ENCODE measurements at places on chromosomes 12 and 14.

DNA sequence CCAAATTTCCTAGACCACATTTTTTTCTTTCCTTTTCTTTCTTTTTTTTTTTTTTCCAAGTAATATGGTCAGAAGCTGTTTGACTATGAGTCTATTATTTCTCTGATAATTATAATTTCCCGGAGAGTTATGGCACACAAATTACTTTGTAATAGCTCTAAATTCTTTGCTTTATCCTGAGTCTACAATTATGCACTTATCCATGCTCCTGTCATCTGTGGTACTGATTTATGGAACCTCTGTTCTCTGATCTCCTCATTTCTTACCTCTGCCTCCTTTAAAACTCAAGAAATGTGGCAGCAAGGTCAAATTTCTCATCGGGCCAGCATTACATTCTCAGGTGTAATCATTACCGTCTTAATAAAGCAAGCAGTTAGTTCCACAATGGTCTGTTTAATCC lies 282.1 kb downstream of the PAWR start:
- no peak for DNase-seq

DNA sequence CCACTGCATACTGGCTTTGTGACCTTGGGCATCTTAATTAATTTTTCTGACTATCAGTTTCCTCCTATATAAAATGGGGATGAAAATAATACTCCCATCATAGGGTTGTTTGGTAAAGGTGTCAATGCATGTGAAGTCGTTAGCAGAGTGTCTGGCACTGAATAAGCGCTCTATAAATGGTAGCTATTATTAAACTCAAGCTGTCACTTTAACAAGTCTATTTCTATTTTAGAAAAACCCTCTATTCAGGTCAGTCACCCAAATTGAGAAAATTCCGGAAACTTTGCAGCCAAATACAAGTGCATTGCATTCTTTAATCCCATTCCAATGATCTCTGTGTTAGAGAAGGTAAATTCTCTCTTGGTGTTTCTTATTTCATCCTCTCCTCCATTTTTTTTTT lies 363.1 kb downstream of the SYT1 start:
- DNase-seq, result no peak

DNA sequence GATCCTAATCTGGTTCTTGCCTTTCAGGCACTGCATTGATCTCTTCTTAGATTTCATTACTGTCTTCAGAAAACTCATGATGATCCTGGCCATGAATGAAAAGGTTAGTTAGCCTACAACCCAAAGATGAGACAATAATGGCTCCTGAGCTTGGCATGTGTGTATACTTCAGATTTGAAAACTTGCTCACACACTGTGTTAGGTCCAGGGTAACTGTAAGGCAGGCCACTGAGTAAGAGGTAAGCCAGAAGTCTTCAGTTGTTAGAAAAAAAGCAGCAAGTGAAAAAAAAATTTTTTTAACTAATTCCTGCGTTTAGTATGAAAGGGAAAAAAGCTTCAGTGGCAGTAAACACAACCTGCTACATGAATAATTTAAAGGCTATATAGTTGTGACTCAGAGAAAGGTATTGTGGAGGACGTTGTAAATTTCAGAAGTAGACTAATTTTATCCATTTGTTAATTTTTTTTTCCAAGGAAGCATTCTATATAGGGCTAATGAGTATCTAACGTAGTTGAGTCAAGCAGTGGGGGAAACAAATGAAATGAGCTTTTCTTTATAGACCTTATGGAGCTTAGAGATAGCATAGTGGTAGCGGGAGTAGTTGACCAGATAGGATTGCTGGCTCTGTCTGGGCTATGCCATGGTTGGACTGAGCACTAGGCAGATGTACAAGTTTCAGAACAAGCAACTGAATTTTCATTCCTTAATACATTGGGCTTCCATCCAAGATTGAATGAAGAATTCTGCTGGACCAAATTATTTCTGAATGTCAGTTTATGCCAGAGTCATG lies 20.5 kb downstream of the TMBIM6 start:
- DNase-seq, result no peak

DNA sequence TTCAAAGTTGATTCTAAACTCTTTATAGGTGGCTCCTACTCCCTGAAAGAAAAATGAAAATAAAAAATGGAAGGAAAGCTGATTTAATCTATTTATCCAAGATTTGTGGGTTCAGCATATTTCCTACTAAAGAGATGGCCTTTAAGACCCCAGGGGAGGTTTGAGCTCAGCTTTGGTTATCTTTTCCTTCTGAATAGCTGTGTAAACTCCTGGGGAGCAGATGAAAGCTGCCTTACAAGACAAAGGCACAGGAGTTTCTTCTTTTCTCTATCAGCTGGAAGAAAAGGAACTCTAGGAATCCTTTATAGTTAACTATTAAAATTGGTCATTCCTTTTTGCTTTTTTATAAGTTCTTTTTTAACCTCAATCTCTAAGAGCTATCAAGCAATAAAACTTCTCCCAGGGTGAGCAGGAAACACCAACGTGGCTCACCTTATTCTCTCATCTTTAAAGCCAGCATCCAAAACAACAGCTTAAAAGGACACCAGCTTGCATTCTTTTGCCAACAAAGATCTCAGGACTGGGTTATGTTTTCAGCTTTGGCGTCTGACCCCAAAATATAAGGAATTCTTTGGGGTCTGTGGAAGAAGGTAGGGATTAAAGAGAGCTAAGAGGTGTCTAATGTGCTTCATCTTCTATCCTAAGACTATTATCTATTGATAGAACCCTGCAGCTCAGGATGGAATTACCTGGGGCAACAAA lies 371.7 kb upstream of the KITLG start:
- peak; percentile 87 for DNase-seq

DNA sequence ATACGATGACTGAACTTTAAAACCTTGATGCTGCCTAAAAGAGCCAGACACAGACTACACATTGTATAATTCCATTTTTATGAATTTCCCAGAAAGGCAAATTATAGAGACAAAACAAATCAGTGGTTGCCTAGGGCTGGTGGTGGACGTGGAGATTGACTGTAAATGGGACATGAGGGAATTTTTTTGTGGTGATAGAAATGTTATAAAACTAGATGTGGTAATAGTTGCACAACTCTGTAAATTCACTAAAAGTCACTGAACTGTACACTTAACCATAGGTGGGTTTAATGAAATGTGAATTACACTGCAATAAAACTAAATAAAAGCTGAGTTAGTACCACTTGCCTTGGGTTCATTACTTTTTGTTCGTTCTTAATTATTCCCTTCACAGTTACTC lies 72.1 kb downstream of the PLEKHA5 start:
- DNase-seq, result no peak

DNA sequence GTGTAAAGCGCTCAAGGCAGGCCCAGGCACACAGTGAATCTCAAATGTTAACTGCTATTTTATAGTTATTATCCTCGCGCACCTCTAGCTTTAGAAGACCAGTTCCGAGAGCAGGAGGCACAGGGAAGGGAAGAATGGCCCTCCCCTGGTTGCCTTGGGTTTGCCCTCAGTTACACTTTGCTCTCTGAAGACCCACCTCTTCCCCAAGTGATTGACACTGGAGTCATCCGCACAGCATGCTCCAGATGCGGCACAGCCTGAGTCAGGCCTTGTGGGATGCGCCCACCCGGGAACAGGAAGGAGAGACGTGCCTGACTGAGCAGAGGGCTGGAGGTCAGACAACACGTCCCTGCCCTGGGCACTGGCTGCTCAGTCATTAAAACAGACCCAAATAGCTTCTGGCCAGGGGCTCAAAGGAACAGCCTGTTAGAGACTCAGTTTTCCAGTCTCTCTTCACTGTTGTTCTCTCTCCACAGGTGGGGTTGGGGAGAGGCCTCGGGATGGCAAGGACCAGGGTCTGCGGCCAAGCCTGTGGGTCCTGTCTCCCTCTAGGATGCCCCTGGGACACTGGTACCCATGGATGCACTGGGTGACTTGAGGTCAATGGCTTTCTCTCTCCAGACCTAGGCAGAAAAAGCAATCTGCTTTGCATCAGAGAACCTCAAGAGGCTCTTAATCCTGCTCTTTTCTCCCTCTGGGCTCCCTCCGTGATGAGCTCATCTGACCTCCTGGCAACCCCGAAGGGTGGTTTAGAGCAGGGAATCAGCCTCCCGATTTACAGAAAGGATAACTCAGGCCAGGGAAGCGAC lies 13.6 kb upstream of the MLXIP start:
- DNase-seq, result peak; percentile 73

DNA sequence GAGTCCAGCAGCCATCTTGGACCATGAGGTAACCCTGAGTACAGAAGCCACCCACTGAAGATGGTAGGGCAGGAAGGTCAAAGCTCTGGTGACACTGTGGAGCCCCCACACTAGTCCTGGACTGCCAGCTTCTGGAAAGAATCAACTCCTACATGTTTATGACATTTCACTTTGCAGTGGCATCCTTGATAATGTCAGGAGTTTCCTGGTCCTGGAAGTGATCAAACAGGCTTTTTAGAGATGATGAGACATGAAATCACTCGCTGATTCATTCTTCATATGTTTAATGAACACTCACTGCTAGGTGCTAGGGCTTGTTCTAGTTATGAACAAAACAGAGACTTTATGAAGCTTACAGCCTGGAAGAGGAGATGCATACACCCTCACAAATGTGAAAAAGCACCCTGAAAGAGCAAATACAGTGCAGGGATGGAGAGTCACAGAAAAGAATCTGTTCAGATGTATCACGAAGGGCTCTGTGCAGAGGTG lies 15.8 kb upstream of the HNF1A start:
- DNase-seq, result no peak
